Mesenteric fat pad (tissue), 1 donor: ENCODE measurements at places on chromosomes 5 and 9.
A peak's percentile ranks its signal among the peaks of the same experiment; 100 is the strongest.

DNA sequence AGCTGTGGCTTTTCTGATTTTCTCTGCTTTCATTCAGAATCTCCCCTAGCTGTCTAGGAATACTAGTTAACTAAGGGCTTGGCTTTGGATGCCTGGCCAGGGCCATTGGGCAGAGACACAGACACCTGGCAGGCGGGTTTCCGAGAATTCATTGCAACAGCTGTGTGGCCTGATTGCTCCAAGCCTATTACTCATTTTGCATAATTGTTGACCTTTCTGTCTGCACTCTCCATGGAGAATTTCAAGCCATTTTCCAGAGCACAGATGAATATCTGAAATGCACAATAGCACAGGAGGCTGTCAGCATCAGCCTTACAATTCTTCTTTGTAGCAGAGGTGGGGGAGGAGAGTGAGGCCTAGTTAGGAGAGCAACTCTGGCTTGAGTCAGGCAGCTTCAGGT lies 310.5 kb downstream of the DMAC1 start:
- DNase-seq, result no peak

DNA sequence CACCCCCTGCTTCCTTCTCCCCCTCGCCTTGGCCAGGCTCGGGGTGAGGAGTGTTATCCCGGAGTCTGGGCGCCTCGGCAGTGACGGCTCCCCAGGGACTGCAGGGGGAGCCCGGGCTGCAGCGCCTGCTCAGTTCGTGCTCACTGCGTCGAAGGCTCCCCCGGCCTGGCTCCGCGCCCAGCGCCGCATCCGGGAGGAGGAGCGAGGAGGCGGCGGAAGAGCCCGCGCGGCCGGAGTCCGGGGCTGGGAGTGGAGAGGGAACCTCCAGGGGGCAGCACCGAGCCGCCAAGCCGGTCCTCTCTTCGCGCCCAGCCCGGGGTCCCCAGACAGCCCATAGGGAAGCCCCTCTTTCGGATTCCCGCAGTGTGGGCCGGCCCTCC lies 1.3 kb upstream of the EGR1 start:
- DNase-seq, result peak; percentile 100

- no peak for DNase-seq
Measured at GRCh38 chr5:9112520-9113291, 433.2 kb downstream of the SEMA5A start.

DNA sequence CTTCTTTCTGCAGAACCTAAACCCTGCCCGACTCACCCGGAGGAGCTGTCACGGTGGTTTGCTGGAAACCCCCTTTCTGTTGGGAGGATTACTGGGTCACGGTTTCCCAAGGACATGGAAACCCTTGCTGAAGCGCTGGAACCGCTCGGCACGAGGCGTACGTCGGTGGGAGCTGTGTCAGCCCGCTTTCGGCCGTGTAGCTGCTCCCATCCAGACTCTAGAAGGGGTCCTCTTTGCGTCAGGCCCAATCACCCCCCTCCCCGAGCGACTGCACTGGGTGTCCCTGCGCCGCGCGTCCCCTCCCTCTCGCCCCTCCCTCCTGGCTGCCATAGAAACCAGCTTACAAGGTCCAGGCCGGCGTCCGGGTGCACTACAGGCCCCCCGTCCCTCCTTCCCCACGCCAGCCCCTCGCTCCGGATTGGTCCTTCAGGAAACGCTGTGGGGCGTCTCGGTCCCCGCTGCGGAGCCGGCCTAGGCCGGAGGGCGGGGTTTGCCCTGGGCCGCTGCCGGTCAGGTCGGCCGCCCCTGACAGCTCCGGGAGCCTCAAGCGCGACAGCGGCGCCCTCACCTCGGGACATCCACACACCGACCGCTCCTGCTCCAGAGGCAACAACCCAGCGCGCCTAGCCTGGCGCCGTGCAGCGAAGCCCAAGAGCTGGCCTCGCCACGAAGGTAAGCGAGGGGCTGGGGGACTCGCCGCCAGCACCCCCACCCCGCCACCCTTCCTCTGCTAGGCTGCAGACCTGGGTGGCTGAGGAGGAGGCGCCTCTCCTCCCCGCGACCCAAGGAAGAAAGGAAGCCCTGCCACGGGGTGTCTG lies at the start of gene NIM1K:
Gene NIM1K, plus strand, starts transcription at position 486 of the 818 bp plus-strand sequence. CDS start 53,551 bp downstream, outside the sequence.
- peak; percentile 90 for DNase-seq
